Adrenal gland (tissue), 19 donors: ENCODE measurements at places on chromosomes 12 and 14. TPM values are rescaled to one million over a fixed set of nuclear protein-coding genes. Genes with fewer than 3 reads are reported as not detected.

CRACR2A gene
- total RNA-seq, result 2.7 TPM

GRCh38 chr12:54624315-54625279, 10.1 kb downstream of the LACRT start:
- DNase-seq, result peak; percentile 35

GRCh38 chr12:30820406-30820946, 65.7 kb upstream of the CAPRIN2 start:
- no peak for DNase-seq

DNA sequence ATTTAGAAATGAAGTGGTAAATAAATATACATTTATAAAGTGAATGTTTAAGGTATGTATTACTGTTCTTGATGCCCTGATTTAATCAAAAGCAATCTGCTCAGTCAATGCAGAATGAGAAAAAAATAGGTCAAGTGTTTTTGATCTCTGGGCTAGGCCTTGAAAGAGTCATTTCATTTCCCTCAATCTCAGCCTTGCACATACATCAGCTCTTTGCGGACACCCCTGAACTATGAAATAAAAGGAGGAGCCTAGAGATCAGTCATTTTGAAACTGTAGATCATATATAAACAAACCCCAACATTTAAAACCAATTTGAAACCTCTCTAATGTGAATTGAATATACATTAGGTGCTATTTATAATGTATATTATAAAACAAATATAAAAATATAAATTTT, 42.5 kb downstream of the ATG2B start:
- no peak for DNase-seq

SCYL2 gene
- total RNA-seq, result 29.9 TPM

SLC2A14 gene
- total RNA-seq, result 2.1 TPM

GRCh38 chr14:33486332-33486890, 464.5 kb downstream of the EGLN3 start:
- no peak for DNase-seq

DNA sequence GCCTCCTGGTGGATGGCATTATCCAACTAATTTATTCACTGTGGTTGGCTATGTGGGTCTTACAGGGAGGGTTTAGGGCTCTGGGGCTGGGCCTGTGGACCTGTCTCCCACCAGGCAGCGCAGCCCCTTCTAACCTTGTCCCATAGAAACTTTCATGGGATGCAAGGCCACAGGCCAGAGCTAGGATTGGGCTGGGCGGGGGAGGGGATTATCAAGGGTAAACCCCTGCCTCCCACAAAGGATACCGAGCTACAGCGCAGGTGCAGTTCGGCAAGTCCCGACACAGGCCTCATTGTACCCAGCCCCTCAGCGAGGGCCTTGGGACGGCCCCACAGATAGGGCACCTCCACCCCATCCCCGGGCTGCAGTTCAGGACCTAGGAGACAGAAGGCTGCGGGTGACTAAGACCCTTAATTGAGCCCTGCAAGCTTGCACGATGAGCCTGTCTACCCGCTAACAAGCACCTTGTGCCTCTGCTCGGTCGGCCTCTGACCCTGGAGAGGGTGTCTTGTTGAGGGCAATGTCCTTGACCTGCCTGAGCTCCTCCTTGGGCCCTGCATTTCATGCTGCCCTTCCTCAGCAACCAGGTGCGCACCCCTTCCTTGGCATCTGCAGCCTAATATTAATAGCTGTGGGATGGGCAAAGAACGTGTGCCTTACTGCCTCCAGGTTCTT, 46.7 kb downstream of the PSMA6 start:
- DNase-seq, result no peak

HAL gene
- 0.40 TPM for total RNA-seq
